ENCODE measurements at places on chromosomes 3 and 15.

- DNase-seq: no peak
Measured at GRCh38 chr3:157255797-157256196, 95.8 kb upstream of the CCNL1 start.

DNA sequence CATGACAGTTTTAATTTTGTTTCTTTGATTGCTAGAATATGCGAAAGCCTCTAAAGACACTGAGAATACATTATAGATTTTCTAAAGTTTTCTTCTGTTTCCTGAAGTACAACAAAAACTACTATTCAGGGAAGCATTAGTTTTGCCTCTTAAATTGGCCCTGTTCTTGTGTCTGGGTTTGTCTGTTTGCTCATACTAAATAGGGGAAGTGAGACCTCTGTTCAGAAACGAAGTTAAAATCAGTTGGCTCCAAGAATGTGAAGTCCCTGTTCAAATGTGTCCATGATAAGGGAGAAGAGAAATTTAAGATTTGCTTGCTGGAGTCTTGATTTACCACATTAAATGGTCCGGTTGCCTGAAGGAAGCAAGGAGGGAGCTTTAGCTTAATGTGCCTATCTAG is 327.3 kb upstream of the GBE1 start:
- DNase-seq: no peak

GRCh38 chr3:197567904-197568681 is 12.3 kb upstream of the BDH1 start:
- DNase-seq: no peak

DNA sequence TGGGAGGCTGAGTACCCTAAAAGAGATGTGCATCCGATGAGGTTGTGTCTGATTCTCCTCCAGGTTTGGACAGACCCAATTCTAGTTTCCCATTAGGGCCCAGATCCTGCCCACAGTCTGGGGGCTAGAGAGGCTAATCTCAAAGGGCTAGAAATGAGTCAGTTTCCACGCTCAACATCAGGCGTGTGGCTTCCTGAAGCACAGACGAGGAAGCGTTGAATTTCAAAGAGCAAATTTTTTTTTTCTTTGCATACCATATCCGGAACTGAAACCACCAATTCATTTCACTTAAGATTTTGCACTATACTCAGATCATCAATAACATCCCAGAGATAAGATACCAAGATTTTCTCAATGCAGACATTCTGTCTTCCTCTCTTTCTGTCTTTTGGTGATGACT is 173.8 kb upstream of the BCL6 start:
- no peak for DNase-seq

- no peak for DNase-seq
Measured at GRCh38 chr3:33363113-33363800, 76.9 kb downstream of the UBP1 start.

- no peak for DNase-seq
Measured at GRCh38 chr3:18717598-18717997, 292.5 kb upstream of the SATB1 start.

- no peak for DNase-seq
Measured at GRCh38 chr15:42726114-42726513, 10.8 kb downstream of the CDAN1 start.

DNA sequence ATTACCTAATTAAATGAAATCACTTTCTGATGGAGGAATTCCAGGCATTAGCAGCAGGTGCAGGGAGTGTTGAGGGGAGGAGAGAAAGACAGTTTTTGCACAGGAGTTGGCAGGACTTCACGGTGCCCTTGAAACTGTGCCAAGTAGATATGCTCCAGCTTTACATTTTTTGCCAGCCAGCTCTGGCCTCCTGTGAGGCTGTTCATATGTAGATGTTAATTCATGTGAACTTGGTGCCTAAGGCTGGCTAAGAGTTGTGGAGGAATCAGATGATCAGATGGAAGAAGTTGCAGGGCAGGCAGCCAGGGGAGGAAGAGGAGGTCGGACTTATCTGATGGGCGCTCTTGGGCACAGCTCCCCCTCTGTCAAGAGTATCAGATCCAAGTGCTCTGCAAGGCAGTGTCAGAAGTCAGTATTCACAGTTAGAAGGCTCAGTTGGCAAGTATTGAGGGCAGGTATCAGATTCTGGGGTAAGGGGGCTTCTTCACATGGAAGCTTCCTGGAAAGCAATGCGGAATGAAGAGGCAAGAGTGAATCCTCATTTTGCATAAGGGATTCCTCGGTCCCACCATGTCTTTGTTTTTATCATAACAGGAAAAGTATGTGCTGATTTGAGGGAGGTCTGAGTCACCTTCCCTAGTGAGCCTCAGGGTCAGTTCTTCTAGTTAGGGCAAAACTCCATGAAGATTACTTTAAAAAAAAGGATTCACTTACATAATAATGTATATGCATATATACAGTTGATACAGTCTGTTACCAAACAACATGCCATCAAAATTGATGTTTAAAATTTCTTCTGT is 172.6 kb upstream of the UMPS start:
- DNase-seq: peak; percentile 35

- DNase-seq: no peak
Measured at GRCh38 chr3:80040067-80040466, 272.3 kb upstream of the ROBO1 start.

GRCh38 chr15:40582726-40583246 is 11.3 kb upstream of the KNL1 start:
- DNase-seq: no peak

- no peak for DNase-seq
Measured at GRCh38 chr3:97901313-97902248, 70.7 kb downstream of the RIOX2 start.

Measured in BE2C (cell line).